ENCODE measurements at places on chromosomes 6 and 20.

DNA sequence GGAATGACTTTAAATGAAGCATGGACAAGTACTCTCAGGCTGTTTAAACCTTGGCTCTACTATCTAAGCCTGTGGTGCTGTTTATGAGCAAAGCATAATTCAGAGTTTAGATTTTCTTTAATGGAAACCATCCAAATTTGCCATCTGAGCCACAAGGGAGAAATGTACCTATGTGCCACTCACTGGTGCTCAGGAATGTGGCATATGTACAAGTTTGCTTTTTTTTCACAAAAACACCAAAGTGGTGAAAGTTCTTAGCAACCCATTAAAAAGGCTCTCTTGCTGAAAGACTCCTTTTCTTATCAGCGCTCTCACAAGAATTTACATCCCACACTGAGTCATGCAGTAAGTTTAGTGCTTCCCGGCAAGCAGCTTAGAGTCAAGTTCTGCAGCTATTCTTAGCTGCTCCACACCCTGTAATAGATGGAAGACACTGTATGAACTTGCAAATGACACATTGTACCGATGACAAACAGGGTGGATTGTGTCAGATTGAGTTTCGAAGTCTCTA lies 57.3 kb upstream of the MLIP start:
- DNase-seq: peak; percentile 9

- DNase-seq: no peak
Observed at GRCh38 chr6:128870746-128871145, 12.2 kb upstream of the LAMA2 start.

DNA sequence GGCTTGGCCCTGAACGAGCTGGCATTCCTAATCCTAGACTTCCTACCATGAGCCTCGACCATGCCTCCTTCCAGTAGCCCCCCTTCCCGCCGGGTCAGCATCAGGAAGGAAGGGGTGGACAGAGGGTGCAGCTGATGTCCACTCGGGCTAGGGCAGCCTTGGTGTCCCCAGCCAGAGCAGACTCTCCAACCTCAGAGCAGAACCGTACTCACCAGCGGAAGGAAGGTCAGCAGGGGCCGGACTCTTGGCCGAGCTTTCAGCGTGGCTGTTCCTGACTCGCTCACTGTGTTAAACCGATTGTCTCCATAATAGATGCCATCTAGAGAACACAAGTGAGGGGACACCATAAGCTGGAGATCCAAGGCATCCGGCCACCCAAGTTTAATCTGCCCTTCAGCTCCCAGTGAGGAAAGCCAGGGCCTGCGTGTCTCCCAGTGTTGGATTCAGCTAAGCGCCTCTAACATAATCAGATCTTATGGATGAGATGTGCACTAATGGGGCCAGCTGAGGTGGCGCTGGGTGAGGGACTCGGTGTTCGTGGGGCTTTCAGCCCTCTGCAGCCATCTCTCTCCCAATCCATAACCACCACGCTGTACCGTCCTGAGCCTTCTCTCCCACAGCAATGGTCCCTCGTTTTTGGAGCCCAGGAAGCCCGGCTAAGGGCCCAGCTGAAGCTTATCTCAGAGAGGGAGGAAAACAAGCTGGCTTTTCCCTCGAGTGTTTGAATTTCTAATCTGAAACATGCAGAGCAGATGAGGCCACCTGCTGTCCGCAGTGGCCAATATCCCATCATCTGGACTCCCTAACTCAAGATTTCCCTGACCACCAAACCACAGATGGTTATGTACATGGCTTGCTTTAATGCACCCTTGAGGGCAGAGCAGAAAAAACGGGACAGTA lies 13.7 kb downstream of the C6orf132 start:
- no peak for DNase-seq

GRCh38 chr6:163862701-163863100 lies 448.2 kb downstream of the QKI start:
- DNase-seq: no peak

GRCh38 chr20:49411221-49411925 lies 71.1 kb downstream of the KCNB1 start:
- no peak for DNase-seq

GRCh38 chr6:112296122-112296521 lies 41.8 kb upstream of the LAMA4 start:
- DNase-seq: no peak

GRCh38 chr6:157449610-157450009 lies 68.6 kb downstream of the ZDHHC14 start:
- no peak for DNase-seq

DNA sequence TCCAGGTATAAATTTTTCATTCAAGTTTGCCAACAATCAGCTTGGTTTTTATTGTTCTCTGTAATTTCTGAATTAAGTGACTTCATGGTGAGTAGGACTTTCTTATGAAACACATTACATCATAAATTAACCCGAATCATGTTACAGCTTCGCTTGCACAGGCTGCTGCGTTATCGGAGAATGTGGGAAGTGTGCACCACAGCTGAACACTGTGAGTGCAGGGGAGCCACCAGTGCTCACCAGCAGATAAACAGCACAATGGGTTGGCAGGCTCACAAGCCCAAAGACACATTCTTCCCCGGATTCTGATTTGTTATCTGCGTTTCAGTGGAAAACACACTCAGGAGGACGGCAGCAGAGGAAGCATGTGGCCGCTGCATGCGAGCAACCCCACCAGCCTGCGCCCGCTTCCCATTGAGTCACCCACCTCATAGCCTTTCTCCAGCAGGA lies 121.1 kb downstream of the GMDS start:
- no peak for DNase-seq

DNA sequence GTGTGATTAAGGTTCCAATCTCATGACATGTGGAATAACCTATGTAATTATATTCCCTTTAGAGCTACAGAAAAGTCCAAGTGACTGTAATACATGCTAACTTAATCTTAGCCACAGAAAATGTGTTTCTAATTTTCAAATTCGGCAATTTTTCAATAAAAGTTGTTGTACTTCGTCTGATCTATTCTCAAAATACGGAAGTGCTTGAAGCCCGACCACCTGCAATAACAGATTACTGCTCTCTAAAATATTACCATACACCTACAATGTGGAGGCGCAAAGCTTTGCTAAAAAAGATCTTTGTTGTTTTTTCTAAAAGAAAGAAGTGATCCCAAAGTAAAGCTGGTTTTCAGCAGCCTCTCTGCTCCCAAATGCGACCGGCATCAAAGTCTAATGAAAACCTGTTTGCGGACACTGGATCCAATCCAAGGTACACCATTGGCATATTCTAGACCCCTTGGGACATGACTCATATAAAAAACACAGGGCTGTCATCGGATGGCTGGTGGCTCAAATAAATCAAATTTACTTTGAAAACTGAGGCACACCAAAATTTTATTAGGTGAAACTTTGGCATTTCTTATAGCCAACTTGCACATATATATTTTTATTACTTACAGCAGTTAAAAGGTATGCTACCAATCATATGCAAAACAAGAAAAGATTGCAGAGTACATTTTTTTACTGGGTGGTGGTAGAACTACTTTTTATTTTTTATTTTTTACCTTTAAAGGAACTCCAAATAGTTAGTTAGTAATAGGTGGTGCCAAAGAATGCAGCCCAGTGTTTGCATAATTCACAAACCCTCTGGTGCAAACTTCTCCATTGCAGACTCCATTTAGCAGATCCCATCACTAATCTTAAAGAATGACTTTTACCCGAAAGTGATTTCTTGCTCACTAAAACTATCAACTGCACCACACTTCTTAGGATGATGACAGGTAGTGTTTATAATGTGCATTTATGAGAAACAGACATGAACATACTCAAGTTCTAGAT lies 118.7 kb upstream of the TBX18 start:
- no peak for DNase-seq

DNA sequence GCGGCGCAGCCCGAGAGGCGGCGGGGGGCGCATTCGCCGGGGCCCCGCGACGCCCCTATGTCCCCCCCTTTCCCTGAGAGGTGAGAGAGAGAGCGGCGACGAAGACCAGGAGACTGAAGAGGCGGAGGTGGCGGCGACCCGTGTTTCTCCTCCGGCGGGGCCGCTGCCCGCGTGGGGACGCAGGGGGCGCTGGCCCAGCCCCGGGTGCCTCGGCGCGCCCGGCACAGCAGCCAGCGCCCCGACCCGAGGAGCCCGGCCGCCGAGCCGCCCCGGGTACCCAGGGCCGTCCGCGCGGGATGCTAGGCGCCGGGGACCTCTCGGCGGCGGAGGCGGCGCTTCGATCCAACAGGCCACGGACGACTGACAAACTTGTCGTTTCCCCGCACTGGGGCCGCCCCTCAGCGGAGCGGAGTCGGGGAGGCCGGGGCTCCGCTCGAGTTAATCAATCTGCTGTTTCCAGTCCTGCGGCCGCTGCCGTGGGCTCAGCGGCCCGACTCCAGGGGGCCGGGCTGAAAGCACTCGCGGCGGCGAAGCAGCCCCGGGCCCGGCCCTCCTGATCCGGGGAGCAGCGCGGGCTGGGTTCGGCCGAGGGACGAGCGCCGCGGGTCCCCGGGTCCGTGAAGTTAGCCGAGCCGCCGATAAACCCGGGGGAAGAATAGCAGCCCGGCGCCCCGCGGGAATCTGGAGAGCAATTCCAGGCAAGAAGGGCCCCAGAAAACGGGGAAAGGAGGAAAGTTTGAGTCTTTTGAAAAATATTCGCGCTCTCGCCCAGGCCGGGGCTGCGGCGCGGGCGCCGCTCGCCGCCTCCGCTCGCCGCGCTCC lies 631 bp downstream of the MDGA1 start:
- DNase-seq: no peak

DNA sequence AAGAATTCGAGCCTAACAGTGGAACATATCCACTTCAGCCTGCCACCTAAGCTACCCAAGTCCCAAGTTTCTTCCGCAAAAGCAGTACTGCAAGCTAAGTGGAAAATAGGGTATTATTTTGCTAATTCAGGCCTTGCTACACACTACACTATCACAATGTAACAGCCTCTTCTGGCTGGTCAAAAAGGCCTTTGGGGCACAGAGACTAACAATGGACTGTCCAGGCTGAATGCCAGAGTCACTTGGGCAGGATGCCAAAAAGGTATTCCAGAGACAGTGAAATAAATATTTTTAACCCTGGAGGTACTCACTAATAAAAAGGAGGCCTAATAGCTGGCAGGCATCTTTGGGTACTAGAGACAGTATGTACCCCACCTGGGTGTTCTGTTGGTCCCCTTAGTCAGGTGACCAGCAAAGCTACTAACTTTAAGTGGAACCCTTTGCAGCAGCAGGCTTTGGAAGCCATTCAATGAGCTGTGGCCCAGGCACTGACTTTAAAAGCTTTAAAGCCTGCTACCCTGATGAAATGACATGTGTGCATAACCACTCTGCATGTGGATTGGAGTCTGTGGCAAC lies 692.1 kb downstream of the HTR1B start:
- DNase-seq: no peak

DNA sequence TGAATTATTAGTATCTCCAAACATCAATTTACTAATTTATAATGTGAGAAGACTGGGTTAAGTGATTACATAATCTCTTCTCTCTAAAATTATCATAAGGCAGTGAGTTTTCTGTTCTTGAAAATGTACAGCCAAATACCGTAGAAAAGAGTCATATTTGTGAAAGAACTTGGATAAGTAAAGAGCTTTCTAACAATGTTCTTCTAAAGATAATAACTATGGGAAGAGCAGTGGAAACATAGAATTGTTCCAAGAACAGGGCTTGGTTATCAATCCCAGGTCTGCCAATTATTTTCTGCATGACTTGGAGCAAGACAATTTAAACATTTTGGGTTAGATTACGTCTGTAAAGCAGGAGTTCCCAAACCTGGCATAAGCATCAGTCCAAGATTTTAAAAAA lies 198.1 kb upstream of the SGK1 start:
- no peak for DNase-seq

DNA sequence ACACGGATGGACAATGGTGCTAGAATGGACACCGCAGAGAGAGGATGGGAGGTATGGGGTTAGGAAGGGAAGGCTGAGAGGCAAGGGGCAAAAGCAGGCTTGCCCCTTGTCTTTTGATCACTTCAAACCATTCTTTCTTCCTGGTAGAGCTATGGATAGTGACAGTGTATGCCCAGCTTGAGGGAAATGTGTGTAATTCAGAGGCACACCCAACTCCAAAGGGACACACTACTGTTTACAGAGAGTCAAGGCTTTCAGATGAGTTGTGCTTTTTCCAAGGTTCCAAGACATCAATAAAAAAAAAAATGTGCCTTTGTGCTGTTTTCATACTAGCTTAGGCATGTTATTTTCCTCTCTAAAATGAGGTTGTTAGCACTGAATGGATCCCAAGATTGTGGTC lies 185.0 kb downstream of the MCHR2 start:
- no peak for DNase-seq

GRCh38 chr6:40957616-40958492 lies 81.2 kb downstream of the UNC5CL start:
- no peak for DNase-seq

- no peak for DNase-seq
Observed at GRCh38 chr20:37977338-37977737, 55.9 kb downstream of the TTI1 start.

- no peak for DNase-seq
Observed at GRCh38 chr6:35633579-35634089, 55.1 kb downstream of the FKBP5 start.

- no peak for DNase-seq
Observed at GRCh38 chr6:47237196-47237595, 72.5 kb downstream of the TNFRSF21 start.

DNA sequence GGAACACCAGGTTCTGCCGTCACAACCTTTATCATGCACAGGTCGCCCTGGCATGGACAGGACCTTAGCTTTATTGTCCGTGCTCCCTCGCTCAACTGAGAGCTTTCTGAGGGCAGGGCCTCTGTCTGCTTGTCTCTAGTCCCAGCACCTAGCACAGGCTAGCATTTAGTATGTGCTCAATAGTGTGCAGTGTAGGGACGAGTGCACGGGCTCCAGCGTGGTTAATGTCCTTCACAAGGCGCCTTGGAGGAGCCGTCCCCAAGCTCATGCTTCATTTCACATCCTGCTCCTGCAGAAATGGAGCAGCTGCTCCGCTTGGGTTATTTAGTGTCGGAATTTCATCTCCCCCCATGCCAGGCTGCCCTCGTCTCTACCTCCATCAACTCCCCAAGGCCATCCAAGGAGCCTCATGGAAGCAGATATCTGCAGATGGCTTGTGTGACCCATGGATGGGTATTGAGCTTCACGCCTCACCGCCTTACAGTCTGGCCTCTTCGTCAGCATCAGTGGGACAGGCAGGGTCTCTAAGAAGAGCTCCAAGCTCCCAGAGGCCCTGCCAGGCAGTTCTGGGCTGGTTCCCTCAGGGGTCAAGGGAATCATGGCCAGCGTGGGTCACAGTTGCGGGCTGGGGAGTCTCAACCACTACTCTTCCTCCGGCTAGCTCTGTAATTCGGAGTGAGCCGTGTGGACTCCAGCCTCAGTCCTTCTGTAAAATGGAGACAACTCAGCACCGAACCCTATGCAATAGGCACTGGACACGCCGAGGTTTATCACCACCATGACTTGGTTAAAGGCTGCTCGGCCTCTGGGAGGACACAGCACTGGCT lies 60.8 kb upstream of the APCDD1L start:
- DNase-seq: no peak
